ENCODE measurements at places on chromosomes 3 and 15. TPM values are rescaled to one million over a fixed set of nuclear protein-coding genes. Genes with fewer than 3 reads are reported as not detected.

PTH1R gene
- 3.1 TPM for total RNA-seq

- DNase-seq, result no peak
Measured at GRCh38 chr15:40558952-40559742, 5.7 kb downstream of the CCDC32 start.

DNA sequence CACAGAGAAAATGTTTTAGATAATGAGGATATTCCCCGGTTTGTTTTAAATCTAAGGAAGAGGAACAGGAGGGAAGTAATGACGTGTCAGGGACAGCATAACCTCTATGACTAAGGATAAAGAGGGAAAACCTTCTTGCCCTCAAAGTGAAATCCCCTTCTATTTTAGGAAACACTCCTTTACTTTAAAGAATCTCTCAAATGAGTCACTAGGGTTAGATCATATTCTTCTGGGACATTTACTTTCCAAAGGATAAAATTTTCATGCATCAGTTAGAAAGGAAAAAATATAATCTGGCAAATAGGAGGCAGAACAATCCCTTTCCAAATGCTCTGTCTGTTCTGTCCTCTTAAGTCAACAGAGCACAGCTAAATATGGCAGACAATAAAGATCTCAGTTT lies 43.2 kb upstream of the UBE2E2 start:
- no peak for DNase-seq

- no peak for DNase-seq
Measured at GRCh38 chr3:47440131-47440530, 35.6 kb downstream of the SCAP start.

CCDC80 gene
- total RNA-seq, result 1,574 TPM

- DNase-seq, result no peak
Measured at GRCh38 chr15:99669250-99669649, 64.0 kb downstream of the LYSMD4 start.

C3orf62 gene
- 6.9 TPM for total RNA-seq

LRRC2 gene
- total RNA-seq, result 2.2 TPM

DNA sequence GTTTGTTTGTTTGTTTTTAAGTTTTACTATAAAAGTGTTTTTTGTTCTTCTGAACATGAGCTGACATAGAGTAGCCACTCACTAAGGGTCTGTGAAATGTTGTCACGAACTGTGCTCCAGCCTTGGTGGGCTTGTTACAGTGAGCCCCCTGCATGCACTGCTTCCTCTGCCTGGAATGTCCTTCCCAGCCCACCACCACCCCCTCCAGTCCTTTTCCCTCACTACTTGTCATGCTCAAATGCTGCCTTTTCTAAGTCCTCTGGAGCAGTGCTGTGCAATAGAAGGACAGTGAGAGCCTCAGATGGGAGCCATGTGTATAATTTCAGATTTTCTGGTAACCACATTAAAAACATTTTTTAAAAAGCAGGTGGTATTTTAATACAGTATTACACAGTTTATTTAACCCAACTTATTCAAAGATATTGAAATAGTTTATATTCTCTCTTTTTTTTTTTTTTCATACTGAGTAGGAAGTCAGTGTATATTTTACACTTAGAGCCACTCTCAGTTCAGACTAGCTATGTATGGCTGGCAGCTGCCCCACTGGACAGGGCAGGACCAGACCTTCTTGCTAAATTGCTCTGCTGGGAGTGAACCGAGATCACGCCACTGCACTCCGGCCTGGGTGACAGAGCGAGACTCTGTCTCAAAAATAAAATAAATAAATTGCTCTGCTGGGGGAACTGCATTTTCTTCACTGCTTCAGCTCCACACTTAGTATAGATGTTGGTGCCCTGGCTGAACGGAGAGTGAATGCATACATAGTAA lies 26.9 kb downstream of the MKRN2OS start:
- DNase-seq, result no peak
